ENCODE measurements at places on chromosomes 1 and 21.

GRCh38 chr1:212774584-212774983, 17.0 kb downstream of the NSL1 start:
- DNase-seq = no peak

- DNase-seq = no peak
These were observed 17.6 kb upstream of the MCL1 start for GRCh38 chr1:150596976-150597375.

DNA sequence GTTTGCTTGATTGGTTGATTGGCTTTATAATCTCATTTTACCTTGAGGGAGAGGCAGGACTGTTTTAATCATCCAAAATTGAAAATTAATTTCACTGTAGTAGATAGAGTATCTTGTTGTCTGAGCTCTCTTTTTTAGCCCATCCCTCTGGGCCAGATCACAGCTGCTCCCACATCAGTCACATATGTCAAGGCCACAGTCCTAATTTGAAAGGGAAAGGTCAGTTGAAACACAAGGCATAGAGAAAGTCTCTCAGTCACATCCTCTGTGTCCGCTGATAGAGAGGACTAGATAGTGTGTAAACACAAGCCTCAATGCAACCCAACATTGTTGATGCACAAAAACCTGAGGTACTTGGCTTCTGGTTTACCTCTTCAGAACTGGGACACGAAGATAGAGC, 6.8 kb downstream of the C1orf74 start:
- no peak for DNase-seq

GRCh38 chr1:63903947-63904610, 130.3 kb downstream of the ROR1 start:
- no peak for DNase-seq

- no peak for DNase-seq
These were observed 22.2 kb upstream of the PARP1 start for GRCh38 chr1:226429858-226430715.
